ENCODE measurements at places on chromosomes 12 and 14.
A peak's percentile ranks its signal among the peaks of the same experiment; 100 is the strongest.

DNA sequence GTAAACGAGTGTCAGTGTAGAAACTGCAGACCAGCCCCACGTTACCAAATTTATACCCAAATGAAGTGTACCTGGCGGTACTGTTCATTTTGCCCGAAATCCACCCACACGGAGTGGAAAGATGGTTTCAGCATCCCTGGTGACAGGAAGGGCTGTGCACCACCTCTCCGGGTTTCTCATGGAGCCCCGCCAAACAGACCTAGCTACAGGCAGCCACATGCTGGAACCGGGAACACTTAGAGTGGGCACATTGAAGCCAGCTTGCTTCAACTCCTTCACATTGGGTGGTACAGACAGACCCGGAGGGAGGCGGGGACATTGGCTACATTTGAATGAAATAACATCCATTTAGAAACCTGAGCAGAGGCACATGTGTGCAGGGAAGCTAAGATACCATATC lies 84.4 kb downstream of the PPP2R5C start:
- DNase-seq, result no peak

DNA sequence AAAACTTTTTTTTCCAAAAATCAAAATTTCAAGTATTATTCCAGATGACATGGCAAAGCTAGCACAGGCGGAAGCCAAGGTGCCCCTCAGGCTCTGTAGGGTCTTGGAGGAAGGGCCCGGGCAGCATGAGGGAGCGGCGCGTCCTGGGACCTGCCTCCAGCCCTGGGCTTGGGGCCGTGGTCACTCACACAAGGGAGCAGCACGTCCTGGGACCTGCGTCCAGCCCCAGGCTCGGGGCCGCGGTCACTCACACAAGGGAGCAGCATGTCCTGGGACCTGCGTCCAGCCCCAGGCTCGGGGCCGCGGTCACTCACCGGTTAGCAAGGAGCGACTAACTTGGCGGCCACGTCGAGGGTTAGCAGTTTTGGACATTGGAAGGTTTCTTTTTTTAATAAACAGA lies 11.9 kb upstream of the GOLGA3 start:
- DNase-seq, result no peak

DNA sequence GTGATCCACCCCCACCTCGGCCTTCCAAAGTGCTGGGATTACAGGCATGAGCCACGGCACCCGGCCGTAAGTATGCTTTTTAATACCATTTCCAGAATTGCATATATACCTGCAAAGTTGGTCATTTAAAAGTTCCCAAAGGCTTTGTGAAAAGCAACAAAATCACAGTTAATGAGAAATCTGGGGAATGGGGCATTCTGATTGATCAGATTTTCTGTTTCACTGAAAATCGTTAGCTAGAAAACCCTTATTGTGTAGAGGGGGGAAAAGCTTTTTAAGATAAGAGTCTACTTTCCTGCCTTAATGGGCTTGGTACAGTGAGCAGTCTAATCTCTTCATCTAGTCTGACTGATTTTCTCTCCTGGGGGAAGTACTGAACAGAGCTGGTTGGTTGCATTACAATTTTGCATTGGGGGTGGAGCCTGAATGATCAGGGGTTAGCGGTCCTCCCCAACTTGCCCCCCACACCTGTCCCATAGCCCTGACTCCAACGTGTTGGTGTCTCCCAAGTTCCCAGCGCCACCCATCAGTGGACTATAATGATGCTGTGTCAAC lies 23.8 kb downstream of the IL31 start:
- DNase-seq, result no peak

GRCh38 chr12:98618952-98619351 lies 25.5 kb downstream of the SLC25A3 start:
- DNase-seq, result no peak

GRCh38 chr12:59059088-59059935 lies 139.0 kb upstream of the LRIG3 start:
- no peak for DNase-seq

DNA sequence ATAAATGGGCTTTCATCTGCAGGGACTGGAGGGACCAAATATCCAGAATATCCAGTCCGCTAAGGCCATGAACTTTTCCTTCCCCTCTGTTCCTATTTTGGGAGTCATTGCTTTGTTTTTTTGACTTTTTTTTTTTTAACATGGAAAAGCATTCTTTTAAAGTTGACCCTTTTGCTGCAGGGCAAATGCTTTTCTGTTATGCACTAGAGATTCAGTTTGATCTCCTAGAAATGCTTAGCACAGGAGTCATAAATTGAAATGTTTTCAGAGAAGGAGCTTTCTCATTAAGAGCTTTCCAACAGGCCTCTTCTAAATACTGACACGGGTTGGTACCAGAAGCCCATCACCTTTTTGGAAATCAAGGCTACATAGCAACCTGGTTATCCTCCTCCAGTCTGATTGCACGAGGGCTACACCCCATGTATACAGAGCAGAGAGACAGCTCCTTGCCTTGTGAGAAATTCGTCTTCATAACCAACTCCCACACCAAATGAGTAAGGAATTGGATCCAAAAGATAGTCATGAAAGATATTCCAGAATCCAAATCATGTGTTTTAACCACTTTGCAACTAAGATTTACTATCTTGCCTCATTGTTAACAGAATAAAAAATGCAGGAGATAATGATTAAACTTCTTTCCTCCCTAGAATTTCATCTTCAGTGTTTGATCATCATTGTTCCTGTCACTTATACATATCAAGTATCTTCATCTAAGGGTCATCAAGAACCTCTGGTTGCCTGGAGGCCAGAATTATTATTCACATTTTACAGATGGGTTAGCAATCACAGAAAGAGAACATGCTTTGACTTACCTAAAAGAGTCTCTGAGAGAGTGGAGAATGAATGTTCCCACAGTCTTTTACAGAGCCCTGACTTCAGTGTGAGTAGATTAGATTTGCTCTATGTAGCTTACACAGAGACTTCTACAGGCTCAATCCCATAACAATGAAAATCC lies 389.4 kb downstream of the ZFP36L1 start:
- DNase-seq, result no peak

DNA sequence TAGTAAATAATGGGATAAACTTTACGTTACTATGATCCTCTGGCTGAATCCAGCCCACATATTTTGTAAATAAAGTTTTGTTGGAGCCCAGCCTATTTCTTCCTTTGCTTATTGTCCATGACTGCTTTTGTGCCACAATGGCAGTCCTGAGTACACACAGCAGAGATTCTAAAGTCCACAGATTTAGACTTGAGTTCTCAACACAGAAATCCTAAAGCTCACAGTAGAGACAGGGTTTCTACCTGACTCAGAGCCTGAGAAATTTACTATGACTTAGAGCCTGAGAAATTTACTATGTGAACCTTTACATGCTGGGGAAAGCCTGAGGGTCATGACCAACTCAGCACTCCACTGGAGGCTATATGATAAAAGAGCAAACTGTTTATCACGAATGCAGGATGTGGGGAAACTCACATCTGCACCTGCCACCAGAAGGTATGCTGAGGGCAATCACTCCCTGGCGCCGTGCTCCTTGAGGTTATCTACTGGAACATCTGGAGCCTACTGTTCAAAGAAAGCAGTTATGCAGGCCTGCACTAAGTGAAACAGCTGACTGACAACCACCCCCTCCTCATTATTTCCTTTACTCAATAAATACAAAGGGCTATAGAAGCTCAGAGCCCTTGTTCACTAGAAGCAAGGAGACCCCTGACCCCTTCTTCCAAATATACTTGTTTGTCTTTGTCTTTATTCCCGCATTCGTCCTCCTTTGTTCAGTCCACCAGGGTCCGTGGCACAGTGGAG lies 52.6 kb upstream of the BICD1 start:
- no peak for DNase-seq

DNA sequence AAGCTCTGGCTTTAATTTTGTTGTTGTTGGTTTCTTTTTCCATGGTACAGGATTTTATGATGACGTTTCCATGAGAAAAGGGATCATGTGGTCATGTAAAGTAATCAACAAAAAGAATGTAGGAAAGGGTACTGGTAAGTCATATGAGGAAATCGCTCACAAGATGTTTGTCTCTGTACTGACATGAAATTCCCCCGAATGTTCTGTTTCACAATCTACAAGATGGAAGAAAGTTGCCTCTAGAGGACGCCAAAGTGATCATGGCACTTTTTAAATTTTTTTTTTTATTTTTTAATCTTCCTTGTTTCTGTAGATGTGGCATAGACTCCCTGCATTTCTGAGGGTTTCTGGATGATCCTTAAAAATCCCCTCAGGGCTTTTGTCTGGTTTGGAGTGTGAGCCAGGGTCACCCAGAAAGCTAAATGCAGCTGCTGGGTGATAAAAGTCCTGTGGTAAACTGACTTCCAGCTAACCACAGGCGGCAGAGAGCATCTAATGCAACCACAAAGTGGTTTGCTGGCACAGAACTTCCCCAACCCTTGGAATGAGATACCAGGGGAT lies 393.5 kb downstream of the CCDC91 start:
- no peak for DNase-seq

- DNase-seq, result no peak
Observed at GRCh38 chr12:46499226-46499625, 126.7 kb upstream of the SLC38A2 start.

DNA sequence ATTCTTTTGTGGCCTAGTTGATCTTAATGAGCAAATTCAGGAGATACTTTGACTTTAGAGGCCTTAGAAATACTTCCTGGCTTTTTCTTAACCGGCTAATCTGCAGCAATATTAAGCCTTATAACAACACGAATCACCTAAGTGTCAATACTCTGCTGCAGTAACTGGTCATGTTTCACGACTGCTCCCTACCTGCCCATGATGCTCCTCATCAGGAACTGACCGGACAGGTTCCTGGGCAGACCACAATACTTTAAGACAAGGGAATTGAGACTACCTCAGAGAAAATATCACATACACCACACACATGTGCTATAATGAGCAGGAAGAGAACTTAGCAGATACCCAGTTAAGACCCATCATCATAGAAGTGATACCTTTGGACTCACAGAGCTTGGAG lies 211.9 kb upstream of the BMP4 start:
- no peak for DNase-seq

- DNase-seq, result no peak
Observed at GRCh38 chr12:20142316-20142715, 226.0 kb upstream of the PDE3A start.

- DNase-seq, result no peak
Observed at GRCh38 chr12:8018666-8019581, 13.6 kb upstream of the FOXJ2 start.

DNA sequence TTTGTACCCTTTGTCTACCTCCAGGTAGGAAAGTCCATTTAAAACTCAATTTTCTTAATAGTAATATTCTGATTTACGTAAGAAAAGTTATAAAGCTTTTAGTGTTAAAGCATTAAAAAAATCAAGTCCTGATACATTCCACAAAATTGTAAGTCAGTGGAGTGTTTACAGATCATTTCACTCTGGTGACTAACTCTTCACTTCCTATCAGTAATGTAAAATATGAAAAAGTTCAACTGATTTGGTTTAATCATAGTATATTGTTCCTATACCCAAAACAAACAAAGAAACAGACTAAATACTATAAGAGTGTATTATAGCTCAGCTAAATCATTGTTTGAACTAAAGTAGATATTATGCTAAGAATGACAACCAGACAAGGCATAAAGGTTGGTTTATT lies 85.9 kb downstream of the VEZT start:
- DNase-seq, result no peak

GRCh38 chr14:89277203-89277602 lies 139.8 kb downstream of the FOXN3 start:
- no peak for DNase-seq

GRCh38 chr12:57888409-57889157 lies 42.1 kb upstream of the CTDSP2 start:
- no peak for DNase-seq

- no peak for DNase-seq
Observed at GRCh38 chr12:111156304-111156703, 212.6 kb downstream of the PHETA1 start.

- DNase-seq, result no peak
Observed at GRCh38 chr14:84704601-84705000, 825.3 kb upstream of the FLRT2 start.

GRCh38 chr12:49777800-49778748 lies 36.7 kb downstream of the TMBIM6 start:
- DNase-seq, result peak; percentile 67

DNA sequence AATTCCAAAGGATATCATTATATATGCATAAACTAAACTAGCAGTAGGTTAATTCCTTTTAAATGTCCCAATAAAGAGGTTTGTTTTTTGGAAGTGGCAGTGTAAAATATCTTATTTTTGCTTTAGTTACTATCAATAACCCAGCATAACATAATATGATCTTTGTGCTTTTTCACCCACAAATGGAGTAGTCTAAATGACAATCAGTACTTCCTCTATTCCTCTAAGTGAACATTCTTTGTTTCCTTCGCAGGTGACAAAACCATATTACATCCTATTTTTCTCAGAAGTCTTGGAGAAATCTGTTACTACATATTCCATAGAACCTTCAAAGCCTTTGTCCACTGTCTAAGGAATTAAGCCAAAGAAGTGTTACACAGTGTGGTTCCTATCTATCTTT lies 62.5 kb downstream of the MED13L start:
- no peak for DNase-seq

DNA sequence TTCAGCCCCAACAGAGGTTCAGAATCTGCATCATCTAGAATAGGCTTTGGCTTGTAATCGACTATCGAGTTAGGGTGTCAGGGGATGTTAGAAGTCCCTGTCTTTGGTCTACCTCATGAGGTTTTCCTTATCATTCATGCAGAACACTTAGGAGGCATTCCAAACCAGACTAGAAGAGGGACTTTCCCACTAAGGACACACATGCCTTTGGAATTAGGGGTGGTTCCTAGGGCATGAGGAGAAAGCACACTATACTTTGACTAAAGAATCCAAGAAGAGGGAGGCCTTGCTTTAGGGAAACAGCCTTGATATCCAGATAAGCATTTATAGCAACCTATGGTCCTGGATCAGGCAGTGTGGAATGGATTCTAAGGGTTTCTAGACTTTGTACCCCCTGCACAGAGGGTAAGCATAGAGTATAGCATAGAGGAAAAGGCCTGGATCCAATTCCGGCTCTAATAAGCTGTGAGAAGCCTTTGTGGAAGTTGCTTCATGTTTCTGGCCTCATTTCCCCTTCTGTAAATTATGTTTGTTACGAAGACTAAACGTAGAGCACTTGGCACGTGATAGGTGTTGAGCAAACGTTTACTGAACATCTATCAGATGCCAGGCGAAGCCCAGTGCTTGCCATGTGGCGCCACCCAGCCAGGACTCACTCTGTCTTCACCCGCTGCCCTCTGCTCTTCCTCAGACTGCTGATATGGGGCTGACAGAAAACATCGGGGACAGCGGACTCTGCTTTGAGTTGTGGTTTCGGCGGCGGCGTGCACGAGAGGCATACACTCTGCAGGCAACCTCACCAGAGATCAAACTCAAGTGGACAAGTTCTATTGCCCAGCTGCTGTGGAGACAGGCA lies 13.2 kb downstream of the ZNF219 start:
- DNase-seq, result no peak
